Omental fat pad (tissue), 4 donors: ENCODE measurements at places on chromosomes 2 and 18.

DNA sequence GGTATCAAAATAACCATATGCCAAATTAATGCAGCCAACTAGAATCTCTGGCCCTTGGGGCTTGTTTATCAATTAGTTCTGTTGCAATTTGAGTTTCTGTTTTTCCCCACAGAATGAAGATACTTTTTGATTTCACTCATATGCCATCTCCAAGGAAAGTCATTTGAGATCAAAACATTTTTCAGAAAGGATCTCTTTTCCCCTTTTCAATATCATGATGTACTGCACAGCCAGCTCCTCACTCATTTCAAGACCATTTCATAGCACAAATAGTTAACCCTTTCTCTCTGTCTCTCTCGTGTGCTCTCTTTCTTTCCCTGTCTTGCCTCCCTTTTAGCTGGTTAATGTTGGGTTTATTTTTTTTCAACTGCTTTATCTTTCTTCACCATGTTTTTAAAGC, 387.3 kb downstream of the STK39 start:
- DNase-seq, result no peak

DNA sequence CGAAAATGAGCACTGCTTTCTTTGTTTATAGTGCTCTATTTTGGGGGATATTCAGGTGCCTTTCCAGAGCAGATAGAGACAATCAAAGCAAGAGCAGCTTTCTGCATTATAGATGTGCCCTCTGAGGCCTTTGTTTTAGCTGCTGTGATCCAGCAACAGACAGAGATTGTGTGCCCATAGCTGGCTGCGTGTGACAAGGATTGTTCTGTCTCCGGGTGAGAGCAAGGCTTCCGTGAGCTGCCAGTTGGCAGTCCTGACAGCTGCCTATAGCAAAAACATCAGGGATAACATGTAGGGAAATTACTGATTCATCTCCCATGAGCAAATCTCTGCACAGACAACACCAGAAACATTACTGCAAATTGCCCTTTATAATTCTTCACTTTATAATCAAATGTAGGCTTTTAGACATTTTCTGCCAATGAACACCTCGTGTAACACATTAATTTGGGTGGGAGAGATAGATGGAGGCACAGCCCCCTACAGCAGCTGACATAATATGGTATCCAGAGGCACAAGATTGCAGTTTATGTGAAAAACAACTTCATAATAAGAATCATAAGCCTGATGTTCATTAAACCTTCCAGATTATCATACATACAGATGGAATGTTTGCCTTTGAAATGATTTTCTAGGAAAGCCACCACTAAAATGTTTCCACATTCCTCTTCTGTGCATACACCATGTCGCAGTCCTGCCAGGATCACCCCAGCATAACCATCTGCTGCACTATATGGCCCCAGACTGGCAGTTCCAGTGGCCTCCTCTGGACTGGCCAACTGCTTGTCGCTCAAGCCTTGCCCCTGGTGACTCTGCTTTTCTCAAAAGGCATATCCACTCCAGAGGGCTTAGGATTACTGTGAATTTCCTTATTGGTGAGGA, 131.2 kb downstream of the TRIB2 start:
- no peak for DNase-seq

DNA sequence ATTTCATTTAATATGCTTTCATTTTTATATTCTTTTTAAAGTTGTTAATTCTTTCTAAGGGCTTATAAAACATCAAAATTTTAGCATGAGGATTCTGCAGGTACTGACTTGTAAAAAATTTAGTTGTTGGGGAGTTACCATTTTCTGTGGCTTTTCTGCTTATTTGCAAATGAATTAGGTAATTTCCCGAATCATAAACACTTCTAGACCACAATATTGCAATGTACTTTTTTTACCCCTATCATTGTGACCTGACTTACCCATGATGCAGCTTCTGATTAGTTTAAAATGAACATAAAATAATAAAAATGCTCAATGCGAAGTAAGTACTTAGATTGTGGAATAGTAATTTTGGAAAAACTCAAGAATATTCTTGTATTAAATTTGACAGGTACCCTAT, 11.4 kb downstream of the ARL6IP6 start:
- no peak for DNase-seq

DNA sequence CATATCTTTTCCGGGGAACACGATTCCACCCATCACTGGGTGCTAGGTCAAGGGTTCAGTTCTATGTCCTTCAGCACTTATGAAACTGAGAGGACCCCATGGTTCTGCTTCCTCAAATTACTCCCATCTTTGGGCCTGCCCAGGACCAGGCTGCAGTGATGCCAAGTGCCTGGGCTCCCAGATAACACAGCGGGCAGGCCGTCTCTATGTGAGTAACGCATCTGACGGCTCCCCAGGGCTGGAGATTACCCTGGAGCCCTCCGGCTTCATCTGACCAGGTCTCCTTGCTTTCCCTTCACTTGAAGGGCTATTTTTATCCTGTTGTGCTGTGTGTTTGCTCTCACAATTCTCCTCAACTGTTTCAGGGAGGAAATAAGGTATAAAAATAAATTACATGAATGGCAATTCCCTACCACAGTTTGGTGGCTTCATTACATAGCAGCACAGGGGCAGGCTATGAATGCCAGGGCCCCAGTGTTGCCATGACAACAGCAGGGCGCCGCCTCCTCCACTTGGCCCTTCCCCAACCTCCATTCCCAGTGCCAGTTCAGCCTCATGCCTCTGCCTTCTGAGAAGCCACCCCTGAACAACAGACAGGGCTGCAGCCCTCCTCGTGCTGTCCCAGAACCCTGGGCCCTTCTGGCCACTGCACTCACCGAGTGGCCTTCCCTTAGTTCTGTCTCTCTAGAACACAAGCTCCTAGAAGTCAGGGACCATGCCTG, 25.4 kb upstream of the TMEM131 start:
- no peak for DNase-seq

DNA sequence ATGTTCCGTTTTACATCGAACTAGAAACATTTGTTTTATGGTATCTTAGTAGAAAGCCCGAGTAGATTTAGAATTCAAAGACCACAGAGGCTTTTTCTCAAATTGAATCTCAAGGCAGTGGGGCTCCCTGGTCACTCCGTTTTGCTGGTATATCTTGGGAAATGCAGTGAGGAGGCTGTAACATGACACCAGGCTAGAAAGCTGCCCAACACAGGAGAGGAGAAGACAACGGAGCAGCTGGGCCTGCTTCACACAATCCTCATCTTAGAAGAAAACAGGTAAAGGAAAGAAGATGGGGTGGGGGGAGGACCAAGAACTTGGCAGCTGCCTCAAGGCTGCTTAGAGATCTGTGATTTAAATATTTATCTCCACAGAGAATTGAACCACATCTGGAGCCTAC, 38.3 kb upstream of the EPB41L3 start:
- DNase-seq, result no peak

DNA sequence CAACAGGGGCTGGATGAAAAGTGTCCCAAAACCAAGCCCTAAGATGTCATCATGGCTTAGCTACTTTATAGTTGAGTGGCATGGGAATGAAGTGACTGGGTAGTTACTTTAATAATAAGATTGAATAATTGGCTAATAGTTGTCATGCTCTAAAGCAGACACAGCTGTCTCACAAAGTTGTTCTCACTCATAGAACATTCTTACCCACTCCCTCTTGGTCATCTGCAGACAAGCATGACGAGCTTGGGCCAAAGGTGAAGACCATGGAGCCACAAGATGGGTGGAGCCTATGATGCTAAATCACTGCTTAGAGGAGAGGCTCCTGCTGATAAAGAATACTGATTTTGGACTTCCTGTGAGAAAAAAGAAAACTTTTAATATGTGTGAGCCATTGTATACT, 62.4 kb upstream of the MMADHC start:
- DNase-seq, result no peak

DNA sequence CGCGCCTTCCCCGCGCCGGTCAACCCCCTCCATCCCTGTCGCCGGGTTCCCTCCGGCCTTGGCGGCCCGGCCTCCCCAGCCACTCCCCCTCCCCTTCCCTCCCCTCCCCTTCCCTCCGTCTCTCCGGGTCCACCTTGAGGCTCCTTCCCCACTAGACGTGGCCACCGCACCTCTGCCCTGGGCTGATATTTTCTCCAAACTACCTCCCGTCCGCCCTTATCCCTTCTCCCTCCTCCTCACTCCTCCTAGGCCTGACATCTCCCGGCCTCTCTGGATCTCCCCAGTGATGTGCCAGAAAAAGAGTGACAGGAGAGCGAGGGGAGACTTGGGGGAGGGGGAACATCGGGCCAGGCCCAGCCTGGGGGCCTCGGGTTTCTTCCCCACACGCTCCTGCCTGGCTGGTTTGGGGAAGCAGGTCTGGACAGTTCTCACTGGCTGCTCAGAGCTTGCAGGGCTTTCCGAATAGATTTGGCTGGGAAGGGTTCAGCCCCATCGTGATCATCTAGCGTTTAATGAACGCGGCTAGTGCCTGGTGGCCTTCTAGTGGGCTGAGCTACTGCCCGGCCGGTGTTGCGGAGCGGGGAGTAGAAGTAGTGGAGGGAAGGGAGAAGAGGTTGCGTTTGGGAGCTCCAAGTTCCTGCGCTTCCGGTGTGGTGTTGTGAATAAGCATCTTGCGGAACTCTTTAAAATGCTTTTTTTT, 641 bp downstream of the MAPRE3 start:
- no peak for DNase-seq

DNA sequence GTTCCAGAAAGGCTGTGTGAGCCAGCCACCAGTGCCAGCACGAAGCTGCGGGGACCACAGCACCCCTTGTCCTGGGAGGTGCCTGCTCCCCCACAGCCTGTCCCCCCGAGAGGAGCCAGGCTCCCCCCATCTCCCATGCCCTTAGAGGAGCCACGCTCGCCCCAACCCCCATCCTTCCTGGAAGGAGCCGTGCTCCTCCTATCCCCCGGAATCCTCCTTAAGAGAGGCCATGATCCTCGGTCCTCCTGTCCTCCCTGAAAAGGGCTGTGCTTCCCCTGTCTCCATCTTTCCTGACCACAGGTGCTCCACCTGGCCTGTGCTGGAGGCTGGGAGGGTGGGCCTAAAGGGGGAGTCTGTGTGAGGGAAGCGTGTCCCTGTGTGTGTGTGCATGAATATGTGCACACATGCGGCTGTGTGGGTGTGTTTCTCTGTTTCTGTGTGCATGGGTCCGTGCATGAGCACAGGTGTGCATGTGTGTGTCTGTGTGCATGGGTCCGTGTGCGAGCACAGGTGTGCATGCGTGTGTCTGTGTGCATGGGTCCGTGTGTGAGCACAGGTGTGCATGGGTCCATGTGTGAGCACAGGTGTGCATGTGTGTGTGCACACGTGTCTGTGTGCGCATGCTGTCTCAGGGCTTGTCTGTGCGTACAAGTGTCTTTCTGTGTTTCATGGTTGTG, 80.3 kb downstream of the RTP5 start:
- DNase-seq, result no peak

DNA sequence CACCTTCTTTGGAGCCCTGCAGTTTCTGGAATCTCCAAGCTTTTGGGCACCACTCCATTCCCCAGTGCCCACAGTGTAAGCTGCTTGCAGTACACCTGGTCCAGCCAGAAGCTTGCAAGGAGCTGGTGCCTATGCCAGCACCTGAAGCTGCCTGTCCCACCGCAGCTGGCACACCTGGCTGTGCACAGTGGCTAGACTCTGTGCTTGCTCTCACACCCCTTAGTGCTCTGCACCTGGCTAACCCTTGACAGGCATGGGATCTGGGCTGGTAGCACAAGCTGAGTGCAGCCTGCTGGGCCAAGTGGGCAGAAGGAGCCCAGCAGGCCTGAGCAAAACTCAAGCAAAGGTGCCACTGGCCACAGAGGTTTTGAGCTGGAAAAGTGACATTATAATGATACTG, 183.8 kb upstream of the MC4R start:
- no peak for DNase-seq

GRCh38 chr2:10776231-10776977, 36.2 kb downstream of the PDIA6 start:
- no peak for DNase-seq

DNA sequence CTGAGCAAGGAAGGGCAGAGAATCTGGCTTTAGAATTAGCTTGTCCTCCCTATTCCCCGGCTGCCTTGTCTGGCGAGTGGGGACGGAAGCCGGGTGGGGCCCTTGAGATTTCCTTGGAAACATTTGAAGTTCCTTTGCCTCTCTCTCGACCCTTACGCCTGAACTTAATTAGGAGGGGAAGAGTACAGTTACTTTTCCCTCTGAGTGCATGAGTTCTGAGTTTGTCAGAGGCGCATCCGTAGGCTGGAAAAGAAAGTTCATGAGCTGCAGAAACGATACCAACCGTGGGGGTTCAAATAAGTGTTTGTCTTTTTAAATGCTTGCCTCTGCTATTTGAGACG, 468 bp downstream of the PIKFYVE start:
- no peak for DNase-seq

DNA sequence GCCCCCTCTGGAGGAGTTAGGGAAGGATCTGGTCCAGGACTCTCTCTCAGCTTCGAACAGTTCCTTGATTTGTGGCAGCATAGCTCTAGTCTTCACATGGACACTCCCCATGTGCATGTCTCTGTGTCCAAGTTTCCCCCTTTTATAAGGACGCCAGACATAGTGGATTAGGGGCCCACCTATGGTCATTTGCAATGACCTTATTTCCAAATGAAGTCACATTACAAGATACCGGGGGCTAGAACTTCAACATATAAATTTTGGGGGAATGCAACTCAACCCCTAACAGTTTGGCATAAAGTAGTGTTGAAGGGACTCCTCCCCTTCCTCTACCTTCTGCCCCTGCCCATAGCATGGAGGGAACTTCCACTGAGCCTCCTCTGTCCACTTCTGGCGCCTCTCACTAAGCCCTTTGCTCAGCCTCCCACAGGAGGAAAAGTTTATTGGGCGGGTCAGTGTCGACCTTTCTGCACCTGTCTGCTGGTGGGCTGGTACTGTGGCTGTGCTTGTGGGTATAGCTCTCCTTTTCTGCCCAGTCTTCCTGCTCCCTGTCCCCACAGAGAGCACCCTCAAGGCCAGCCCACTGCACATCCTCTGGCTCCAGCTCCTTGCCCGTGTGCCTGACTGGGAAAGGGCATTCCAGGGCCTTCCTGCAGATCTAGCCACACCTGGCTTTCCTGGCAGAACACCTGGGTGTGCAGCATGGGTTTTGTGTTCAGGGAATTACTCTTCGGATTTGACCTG, 5.5 kb downstream of the FABP1 start:
- no peak for DNase-seq

GRCh38 chr2:191376981-191377629, 131.9 kb downstream of the MYO1B start:
- peak; percentile 43 for DNase-seq

- no peak for DNase-seq
Observed at GRCh38 chr2:100008956-100009355, 133.4 kb downstream of the AFF3 start.
